ENCODE measurements at places on chromosomes 1 and 21.

DNA sequence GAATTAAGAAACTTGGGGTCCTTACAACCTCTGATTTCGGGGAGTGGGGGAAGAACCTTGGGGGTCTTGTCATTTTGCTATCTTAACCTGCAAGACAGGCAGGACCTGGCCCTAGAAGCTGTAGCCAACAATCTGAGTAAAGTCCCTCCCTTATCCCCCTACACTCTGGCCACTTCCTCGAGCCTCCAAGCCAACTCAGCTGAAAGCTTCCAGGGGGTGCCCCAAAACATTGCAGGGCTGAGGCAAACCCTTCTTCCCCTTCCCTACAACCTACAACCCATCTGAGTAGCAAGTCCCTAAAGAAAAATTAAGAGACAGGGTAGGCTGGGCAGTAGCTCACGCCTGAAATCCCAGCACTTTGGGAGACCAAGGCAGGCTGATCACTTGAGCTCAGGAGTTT, 5.0 kb downstream of the CERS2 start:
- H3K36me3 ChIP-seq = peaks cover 38% of the 10 kb centered on the region
- H3K27me3 ChIP-seq = no peaks in the 10 kb centered on the region
- DNase-seq = no peak
- H3K4me3 ChIP-seq = no peak overlapping the region
- H3K4me1 ChIP-seq = peaks cover 44% of the 10 kb centered on the region

DNA sequence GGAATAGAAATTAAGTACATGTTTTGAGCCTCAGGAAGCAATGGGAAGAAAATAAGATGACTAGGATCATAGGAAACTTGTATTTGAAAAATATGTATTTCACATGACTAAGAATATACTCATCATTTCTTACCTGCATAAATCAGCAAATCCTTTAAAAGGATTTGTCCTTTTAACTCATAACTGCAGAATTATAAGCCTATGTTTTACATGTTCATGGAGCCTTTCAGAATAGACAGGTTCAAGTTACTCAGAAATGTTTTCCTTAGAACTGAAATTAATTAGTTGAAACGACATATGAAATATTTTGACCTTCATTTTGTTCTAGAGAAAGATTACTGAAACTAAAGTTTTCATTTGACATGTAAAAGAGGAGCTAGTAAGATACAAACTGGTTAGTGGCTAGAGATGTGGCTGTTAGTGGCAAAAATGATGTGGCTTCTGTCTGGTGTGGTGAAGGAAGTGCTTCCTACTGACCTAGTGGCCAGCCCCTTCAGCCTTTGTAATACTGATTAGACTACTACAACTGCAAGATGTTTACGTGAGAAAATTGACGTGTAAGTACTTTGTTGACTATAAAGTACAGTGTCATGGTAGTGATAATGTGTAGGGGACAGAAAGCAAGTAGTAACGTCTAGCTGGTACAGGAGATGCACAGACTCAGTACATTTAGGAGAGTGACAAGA, 54.7 kb downstream of the PACC1 start:
- H3K4me3 ChIP-seq = no peak overlapping the region
- peak overlapping the region; percentile 27 for H3K27ac ChIP-seq
- H3K4me1 ChIP-seq = no peaks in the 10 kb centered on the region
- H3K27me3 ChIP-seq = no peaks in the 10 kb centered on the region

GRCh38 chr1:25527226-25527846, 16.1 kb upstream of the LDLRAP1 start:
- H3K27ac ChIP-seq = no peak overlapping the region
- H3K4me3 ChIP-seq = no peak overlapping the region
- no peaks in the 10 kb centered on the region for H3K36me3 ChIP-seq
- H3K27me3 ChIP-seq = peaks cover 19% of the 10 kb centered on the region
- H3K4me1 ChIP-seq = peaks cover 5% of the 10 kb centered on the region

GRCh38 chr1:3261007-3261968, 192.3 kb downstream of the PRDM16 start:
- DNase-seq = no peak
- H3K27me3 ChIP-seq = peaks cover 82% of the 10 kb centered on the region
- H3K36me3 ChIP-seq = no peaks in the 10 kb centered on the region
- no peak overlapping the region for H3K27ac ChIP-seq

DNA sequence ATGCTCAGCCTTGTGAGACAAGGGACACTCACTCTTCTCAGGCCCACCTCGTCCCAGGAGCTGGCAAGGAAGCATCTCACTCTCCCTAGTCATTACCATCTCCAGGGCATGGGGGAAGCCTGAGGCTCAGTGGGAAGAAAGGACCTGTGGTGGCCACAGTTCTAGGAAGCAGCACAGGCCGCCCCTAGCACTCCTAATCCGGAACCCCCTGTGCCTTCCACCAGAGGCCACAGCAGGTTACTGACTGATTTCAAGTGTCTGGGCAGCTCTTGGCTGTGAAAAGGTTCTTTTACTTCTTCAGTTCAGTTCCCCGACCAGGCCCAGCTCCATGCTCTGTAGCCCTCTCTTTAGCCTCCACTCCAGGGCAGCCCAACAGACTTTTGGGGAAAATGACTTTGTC, 84.4 kb downstream of the TRABD2B start:
- H3K4me1 ChIP-seq = peaks cover 87% of the 10 kb centered on the region
- DNase-seq = no peak
- H3K27ac ChIP-seq = peak overlapping the region; percentile 66

DNA sequence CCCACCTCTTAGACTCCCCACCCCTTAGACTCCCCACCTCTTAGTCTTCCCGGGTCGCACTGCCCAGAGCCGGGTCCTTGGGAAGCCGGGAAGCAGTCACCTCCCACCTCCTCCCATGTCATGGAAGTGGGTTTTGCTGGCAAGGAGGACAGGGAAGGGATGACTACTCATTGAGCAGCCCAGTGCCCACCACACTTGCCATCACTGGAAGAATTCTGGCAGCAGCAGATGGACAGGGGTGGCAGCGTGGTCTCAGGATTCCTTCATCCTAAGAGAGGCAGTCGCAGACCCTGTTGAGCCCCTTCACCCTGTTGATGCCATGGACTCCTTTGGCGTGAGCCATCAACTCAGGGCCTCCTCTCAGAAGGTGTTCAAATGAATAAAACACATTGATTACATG, 140.8 kb downstream of the PGBD5 start:
- no peak for DNase-seq
- peaks cover 9% of the 10 kb centered on the region for H3K4me1 ChIP-seq
- H3K36me3 ChIP-seq = peaks cover 13% of the 10 kb centered on the region
- no peak overlapping the region for H3K4me3 ChIP-seq
- H3K27me3 ChIP-seq = peaks cover 21% of the 10 kb centered on the region
- no peak overlapping the region for H3K27ac ChIP-seq

- H3K4me3 ChIP-seq = no peak overlapping the region
- peaks cover 53% of the 10 kb centered on the region for H3K4me1 ChIP-seq
- no peaks in the 10 kb centered on the region for H3K36me3 ChIP-seq
- DNase-seq = no peak
These were observed 253.4 kb downstream of the RHOU start for GRCh38 chr1:228988664-228989063.

DNA sequence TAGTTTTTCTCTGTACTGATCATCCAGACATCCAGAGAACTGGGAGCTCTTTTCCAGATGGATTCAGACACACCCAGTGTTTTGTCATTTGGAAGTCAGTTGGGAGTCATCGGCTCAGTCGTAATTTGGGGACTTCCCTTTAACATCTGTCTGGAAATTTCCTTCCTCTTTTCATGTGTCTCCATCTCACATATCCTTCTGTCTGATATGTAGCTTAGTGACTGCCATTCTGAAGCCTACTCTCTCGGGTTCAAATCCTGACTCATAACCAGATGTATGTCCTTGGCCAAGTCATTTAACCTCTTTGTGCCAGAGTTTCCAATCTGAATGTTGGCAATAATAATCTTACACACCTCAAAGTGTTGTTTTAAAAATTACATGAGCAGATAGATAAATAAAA, 3.0 kb downstream of the MORC3 start:
- H3K27me3 ChIP-seq = no peaks in the 10 kb centered on the region
- peak overlapping the region; percentile 65 for H3K4me3 ChIP-seq
- no peak for DNase-seq
- H3K27ac ChIP-seq = no peak overlapping the region
